Fibroblast of lung (primary cell): ENCODE measurements at places on chromosomes 2 and 18. TPM values are rescaled to one million over a fixed set of nuclear protein-coding genes. Genes with fewer than 3 reads are reported as not detected.
A peak's percentile ranks its signal among the peaks of the same experiment; 100 is the strongest.

- peak; percentile 60 for DNase-seq
Observed at GRCh38 chr2:172251231-172251630, 148.5 kb upstream of the DLX2 start.

DNA sequence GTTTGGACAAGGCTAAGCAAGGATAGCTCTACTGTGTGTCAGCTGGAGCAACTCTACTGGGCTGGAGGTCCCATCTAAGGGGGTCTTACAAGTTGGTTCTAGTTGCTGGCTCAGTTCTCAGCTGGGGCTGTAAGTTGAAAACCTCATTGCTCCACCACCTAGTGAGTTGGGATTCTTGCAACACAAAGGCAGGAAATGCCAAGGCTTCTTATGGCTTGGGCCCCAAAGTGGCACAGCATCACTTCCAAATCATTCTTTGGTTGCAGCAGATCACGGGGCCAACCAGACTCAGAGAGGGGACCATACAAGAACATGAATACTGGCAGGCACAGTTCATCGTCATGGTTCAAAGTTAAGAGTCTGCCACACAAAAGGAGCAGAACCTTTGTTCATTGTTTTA is 332.7 kb downstream of the LRRTM1 start:
- no peak for DNase-seq

DNA sequence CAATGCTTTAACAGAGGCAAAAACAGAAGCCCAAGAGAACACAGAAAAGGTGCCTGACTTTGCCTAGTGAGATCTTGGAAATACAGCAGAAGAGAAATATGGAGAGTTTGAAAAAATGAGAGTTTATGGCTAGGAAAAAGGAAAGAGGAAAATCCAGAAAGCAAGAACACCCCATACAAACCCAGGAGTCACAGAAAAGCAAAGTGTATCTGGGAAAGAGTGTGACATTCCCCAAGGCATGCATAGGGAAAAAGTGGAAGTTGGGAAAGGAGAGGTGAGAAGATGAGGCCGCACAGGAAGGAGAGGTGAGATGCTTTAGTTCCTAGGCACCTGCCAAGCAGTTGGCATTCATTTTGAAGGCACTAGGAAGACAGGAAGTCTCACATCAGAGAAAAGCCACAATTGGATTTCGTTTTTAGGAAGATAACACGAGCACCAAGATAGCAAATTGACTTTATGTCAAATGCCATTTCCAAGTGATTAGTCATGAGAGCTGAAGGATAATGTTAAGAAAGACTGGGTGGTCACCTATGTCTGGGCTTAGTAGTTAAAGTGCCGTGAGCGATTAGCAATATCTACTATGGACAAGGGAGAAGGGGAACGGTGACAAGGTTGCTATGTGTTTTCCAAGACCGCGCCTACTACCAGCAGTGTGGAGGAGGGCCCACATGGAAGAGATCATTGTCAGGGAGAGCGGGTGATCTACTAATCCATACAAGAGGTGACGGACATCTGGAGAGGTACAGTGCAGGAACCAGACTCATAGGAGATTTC is 224.1 kb upstream of the PARD3B start:
- no peak for DNase-seq

- no peak for DNase-seq
Observed at GRCh38 chr2:108106731-108107130, 120.4 kb downstream of the SLC5A7 start.

- DNase-seq: no peak
Observed at GRCh38 chr2:227687189-227687588, 20.6 kb downstream of the SCYGR5 start.

GRCh38 chr2:112690853-112691401 is 29.9 kb upstream of the NT5DC4 start:
- DNase-seq: peak; percentile 58

DNA sequence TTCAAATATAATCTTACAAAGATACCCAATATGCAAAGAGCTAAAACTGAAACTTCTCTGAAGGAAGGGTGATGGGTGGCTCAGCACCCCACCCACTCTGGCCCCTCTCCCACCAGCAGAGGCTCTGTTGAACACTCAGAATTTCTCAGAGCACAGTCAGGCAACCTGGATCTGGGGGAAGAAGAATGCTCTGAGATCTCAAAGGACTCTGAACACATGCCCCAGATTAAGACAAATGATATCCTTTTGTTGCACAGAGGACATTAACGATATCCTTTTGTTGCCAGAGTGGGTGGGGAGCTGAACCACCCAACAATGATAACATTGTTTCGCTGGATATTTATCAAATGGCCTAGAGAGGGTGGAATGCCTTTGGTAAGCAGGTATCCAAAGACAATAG is 104.8 kb downstream of the LBH start:
- DNase-seq: no peak

- DNase-seq: peak; percentile 93
Observed at GRCh38 chr2:39120771-39121522, at the start of gene SOS1. Gene SOS1 (minus strand): TSS chr2:39121051. CDS start chr2:39120422, 629 bp downstream.

- peak; percentile 43 for DNase-seq
Observed at GRCh38 chr2:65431421-65432226, 775 bp downstream of the SPRED2 start.

DNA sequence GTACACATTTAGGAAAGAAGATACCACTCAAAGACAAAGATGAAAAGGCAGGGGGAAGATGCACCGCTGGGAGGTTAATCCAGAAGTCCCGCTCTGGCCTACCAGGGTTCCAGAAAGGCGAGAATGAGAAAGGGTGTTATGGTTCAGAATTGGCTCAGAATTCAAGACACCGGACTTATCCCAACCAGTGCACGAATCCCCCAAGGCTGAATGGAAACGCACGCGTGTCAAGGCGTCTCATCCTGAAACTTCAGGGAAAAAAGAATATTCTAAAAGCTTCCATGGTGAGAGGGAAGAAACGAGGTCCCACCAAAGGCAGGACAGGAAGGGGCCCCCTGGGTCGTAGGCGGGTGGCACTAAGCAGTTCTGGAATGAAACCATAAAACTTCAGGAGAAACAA is 71.9 kb downstream of the SLC66A2 start:
- no peak for DNase-seq

- peak; percentile 64 for DNase-seq
Observed at GRCh38 chr2:159933727-159934049, 128.7 kb downstream of the PLA2R1 start.

GRCh38 chr2:219688560-219689445 is 61.4 kb downstream of the SLC4A3 start:
- DNase-seq: peak; percentile 96

- peak; percentile 43 for DNase-seq
Observed at GRCh38 chr2:225995796-225996461, 596.4 kb downstream of the NYAP2 start.

GRCh38 chr2:67854798-67855197 is 208.0 kb downstream of the C1D start:
- DNase-seq: no peak

GRCh38 chr2:109487871-109488655 is 125.7 kb downstream of the SEPTIN10 start:
- no peak for DNase-seq

DNA sequence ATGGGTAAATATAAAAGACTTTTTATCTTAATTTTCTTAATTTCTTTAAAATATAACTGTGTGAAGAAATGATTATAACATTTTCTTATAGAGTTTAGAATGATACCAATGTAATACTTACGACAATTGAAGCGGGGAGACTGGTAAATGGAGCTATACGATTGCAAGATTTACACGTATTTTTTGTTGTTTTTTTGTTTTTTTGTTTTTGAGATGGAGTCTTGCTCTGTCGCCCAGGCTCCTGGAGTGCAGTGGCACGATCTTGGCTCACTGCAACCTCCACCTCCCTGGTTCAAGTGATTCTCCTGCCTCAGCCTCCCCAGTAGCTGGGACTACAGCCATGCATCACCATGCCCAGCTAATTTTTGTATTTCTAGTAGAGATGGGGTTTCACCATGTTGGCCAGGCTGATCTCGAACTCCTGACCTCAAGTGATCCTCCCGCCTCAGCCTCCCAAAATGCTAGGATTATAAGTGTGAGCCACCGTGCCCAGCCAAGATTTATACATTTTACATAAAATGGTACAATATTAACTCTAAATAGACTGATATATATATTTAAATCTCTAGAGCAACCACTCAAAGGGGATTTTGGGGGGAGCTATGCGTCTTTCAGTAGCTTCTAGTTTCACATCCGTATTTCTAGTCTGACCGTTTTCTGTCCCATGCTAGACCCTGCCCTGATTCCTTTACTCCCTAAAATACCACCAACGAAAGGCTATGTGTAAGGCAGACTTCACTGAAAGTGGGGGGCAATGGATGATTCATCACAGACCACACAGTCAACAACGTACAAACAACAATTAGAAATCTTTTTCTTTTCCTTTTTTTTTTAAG is 28.2 kb upstream of the ATG16L1 start:
- DNase-seq: no peak

DNA sequence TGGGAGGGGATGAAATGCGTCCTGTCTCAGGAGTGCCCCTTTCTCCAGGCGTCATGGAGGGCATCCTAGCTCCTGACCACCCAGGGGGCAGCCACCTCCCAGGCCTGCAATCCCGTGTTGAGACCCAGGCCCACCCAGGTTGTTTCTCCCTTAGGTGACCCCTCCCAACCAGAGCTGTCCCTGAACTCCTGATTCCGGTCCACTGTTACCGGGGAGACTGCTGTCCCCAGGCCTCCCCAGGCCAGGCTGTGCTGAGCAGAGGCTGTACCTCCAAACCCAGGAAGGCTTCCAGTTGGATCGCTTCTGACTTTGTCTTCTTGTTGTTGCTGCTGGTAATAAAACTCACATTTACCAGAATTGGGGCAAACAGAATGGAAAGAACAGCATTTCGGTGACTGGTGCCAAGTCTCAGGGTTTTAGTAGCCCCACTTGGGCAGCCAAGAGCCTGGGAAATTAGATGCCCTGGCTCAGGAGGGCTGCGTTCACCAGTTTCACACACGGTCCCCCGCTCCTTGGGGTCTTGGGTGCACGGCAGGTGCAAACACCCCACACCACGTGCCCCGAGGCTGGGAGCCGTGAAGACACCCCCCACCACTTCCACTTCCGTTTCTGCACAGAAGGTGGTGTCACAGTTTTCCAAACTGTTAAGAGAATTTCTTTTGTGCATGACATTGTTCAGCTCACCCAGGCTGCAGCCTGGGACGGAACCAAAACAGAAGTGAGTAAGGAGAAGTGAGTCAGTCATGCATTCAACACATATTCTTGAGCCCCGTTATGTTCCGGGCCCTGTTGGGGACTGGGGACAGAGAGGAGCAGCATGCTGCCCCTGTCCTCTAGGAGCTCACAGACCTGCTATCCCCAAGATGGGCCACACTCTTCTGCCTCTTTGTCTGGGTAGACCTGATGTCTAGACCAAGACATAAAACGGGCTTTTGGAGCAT is 29.4 kb downstream of the ITM2C start:
- DNase-seq: no peak

LRATD1 gene
- total RNA-seq: 0.51 and 0.99 TPM in 2 replicates

AGAP1 gene
- 7.7 and 10.6 TPM in 2 replicates for total RNA-seq

TRIB2 gene
- 31.0 and 38.5 TPM in 2 replicates for total RNA-seq

NEU4 gene
- total RNA-seq: under 0.01 TPM in 1 of 2 replicates, not detected in the other

GALNT5 gene
- 32.4 and 199 TPM in 2 replicates for total RNA-seq
